Urinary bladder (tissue), 4 donors: ENCODE measurements at places on chromosomes 3 and 15. TPM values are rescaled to one million over a fixed set of nuclear protein-coding genes. Genes with fewer than 3 reads are reported as not detected.

The HCLS1 gene
- 44.9 TPM for polyA plus RNA-seq

The GOLGA6B gene
- 0.06 TPM for polyA plus RNA-seq

The CAND2 gene
- 10.8 TPM for polyA plus RNA-seq

The OR5K2 gene
- not detected for polyA plus RNA-seq

The LEKR1 gene
- 0.37 TPM for polyA plus RNA-seq

The IGSF10 gene
- 9.8 TPM for polyA plus RNA-seq

The DZIP1L gene
- polyA plus RNA-seq: 7.2 TPM

The DUOX1 gene
- polyA plus RNA-seq: 7.1 TPM

The PDE8A gene
- 17.6 TPM for polyA plus RNA-seq

The CYP1A2 gene
- polyA plus RNA-seq: not detected

The COL8A1 gene
- 26.4 TPM for polyA plus RNA-seq

The GABRA5 gene
- 0.35 TPM for polyA plus RNA-seq

The GOLGA8G gene
- polyA plus RNA-seq: not detected
